Adrenal gland (tissue), 19 donors: ENCODE measurements at places on chromosomes 3 and 15.

GRCh38 chr3:115255197-115255585 lies 108.1 kb upstream of the ZBTB20 start:
- DNase-seq, result no peak

DNA sequence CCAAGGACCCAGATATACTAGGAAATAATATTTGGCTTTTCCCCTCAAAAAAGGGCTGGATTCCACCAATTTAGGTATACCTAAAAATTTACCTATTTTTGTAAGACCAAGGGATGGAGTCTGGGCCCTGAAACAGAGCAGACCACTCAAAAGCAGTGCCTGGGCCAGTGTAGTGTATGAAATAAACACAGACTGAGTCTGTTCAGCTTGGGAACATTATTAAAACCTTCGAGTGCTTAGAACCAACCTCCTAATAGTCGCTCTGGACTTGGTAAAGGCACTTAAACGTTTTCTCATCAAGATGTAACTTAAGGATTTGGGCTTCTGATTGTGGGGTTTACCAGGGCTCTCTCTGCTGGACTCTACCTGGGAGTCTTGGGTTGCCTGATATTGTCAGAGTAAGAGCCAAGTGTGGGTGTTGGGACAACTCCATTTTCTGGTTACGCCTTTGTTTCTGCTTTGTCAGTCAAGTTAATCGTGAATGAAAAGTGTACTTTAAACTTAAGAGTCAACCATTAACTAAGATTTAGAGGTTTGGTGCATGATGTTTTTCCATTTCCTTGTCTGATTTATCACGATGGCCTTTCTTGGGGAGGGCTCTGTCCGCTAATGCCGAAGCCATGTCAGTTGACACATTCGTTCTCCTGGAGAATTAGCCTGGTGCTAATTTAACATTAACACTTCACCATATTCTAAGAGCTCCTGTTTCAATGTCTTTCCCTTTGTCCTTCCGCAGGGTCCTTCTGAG lies 221.0 kb upstream of the TPM1 start:
- no peak for DNase-seq

GRCh38 chr3:187871848-187872247 lies 126.6 kb upstream of the BCL6 start:
- no peak for DNase-seq

DNA sequence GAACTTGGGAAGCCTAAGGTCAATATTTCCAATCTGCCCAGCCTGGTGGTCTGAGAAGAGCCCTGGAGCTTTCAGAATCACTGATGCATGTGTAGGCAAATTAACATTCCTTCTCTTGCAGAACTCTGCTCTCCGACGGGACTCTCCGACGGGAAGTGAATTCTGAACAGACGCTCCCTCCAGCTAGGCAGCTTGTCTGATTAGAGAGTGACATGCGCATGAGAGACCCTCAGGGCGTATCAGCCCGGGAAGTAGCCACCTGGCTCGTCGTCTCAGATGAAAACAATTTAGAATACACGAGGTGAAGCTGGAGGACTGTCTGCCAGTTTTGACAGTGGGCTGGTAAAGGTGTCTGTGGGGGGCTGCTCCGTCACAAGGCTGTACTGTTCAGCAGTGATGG lies 103.1 kb downstream of the DGKG start:
- DNase-seq, result no peak

GRCh38 chr3:4900298-4900697 lies 78.9 kb upstream of the BHLHE40 start:
- no peak for DNase-seq

GRCh38 chr3:12349895-12350811 lies 61.3 kb downstream of the PPARG start:
- DNase-seq, result peak; percentile 75

GRCh38 chr3:187896646-187897045 lies 151.4 kb upstream of the BCL6 start:
- DNase-seq, result no peak

- DNase-seq, result no peak
These were observed 33.9 kb downstream of the OXNAD1 start for GRCh38 chr3:16298891-16299290.

DNA sequence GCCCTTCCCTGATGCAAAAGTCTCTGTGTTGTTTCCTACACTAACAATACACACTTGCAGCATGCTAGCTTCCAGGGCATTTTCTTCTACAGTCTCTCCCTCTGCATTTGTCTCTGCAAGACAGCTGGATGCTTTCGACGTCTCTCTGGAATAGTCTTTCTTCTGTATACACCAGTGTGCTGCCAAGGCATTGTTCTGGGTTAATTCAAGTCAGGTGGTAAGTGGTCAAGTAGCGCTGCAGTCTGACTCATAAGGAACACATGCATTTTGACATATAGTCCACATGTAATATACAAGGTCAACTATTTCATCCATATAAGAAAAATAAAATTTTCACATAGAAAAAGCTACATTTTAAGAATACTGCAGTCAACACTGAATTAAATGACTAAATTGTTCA lies 92.7 kb downstream of the MYLK start:
- no peak for DNase-seq

DNA sequence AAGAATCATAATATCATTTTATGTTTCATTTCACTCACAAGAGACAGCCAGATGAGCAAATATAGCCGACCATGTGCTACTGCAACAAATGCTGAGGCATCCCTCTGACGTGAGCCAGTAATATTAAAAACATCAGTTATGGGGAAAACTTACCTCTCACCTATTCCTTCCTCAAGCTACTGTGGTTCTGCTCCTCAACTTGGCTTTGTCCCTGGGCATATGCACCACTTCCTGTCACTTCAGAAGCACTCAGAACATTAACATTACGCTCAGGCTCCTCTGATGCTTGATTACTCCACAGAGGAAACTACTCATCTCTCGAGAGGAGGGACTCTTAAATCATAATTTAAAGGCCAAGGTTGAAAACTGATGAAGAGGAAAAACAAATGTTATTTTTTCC lies 457.0 kb upstream of the ALCAM start:
- DNase-seq, result peak; percentile 43

DNA sequence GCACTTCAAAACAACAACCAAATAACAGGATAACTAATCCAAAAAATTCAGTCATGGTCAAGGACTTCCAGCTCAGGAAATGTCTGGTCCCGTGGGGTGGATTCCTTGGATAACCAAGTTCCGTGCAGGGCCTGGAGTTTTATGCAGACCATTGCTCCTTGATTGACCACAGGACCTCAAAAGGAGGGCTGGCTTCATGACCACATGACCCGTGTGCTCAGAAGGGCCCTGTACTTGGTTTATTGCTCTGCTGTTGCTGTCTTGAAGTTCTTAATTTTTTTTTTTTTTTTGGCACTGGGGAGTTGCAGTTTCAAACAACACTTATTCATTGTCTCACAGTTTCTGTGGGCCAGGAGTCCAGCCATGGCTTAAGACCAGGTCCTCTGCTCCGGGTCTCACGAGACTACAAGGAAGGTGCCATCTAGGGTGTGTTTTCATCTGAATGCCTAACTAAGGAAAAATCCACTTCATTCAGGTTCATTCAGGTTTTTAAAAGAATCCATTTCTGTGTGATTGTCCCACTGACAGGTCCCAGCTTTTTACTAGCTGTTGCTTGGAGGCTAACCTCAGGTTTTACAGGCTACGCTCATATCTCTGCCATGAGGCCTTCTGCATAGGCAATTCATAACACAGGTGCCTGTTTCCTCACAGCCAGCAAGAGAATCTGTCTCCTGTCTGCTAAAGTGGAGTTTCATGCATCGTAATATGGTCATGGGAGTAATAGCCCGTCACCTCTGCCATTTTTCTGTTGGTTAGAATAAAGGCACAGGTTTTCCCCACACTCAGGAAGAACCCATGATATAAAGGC lies 65.3 kb downstream of the FLNB start:
- peak; percentile 18 for DNase-seq

DNA sequence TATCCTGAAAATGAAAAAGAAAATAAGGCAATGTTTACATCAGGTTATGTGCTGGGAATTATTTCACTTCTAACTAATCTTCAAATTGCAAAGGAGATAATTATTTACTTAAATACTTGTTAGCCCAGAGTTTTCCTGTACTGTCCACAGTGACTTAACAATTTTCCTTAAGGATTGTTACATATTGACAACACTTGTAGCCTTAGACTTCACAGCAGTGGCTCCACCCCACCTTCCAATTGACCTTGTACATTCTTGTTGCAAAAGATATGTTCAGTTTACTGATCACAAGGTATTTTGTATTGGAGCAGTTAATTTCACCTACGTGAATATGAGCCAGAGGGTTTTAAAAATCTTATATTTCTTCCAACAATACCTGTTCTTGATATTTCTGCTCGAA lies 376.9 kb downstream of the CNTN6 start:
- DNase-seq, result no peak

DNA sequence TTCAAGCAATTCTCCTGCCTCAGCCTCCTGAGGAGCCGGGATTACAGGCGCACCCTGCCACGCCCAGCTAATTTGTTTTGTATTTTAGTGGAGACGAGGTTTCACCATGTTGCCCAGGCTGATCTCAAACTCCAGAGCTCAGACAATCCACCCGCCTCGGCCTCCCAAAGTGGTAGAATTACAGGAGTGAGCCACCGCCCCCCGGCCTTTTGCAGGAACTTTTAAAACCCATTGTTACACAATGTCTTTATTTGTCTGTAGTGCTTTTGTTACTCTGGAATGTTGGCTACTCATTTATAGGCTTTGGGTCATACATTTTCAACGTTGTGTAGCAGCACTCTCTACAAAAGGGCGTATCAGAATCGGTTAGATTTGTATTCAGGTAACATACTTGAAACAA lies 499.1 kb downstream of the ROBO2 start:
- DNase-seq, result no peak

DNA sequence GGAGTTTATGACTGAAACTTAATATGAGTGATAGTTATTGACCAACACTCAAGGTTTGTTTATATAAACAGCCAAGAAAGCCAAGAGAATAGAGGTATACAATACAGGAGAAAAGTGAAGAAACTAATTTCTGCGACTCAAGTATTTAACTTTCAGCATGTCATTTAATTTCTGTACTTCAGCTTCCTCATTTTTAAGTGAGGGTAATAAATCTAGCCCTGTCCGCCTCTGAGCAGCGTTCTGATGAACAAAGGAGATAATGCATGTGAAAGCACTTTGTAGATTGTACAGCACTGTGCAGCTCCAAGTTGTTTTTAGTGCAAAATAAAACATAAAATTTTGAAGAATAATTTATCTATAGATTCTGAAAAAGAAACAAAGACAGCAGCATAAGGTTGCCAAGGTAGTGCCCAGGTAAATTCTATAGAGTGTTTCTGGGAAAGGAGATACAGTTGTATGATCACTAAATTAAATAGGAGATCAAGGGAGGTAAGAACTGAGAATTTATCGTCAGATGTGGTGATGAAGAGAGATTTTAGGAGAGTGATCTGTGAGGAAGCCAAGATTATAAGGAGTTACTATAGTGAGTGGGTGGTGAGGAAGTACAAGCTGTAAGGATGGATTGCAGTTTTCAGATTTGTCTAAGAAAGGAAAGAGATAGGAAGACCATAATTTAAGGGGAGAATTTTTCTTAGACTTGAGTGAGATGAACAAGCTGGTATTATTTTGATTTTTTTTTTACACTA lies 71.3 kb downstream of the RASA2 start:
- DNase-seq, result no peak

DNA sequence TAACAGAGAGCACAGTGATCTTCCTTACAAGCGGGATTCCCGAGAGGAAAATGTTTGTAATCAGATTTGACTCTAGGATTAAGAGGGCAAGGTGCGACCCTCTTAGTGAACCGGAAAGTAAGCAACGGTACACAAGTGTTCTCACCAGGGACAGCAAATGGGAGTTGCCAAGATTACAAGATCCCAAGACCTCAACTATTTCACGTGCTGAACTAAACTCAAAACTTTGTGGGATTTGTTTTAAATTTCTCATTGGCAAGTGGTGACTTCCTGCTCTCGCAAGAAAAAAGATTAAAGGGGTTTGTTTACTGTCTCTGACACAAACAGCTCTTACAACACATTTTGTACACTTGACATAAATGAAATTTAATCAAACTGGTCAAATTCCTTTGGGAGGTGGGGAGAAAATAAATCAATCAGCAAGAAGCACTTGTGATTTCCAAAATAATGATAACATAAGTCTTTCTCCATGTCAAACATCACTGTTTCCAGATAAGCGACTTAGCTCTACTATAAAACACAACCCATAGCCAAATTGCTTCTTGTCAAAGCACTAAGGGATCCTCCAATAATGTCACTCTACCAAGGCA lies 2.2 kb upstream of the PGPEP1L start:
- no peak for DNase-seq

DNA sequence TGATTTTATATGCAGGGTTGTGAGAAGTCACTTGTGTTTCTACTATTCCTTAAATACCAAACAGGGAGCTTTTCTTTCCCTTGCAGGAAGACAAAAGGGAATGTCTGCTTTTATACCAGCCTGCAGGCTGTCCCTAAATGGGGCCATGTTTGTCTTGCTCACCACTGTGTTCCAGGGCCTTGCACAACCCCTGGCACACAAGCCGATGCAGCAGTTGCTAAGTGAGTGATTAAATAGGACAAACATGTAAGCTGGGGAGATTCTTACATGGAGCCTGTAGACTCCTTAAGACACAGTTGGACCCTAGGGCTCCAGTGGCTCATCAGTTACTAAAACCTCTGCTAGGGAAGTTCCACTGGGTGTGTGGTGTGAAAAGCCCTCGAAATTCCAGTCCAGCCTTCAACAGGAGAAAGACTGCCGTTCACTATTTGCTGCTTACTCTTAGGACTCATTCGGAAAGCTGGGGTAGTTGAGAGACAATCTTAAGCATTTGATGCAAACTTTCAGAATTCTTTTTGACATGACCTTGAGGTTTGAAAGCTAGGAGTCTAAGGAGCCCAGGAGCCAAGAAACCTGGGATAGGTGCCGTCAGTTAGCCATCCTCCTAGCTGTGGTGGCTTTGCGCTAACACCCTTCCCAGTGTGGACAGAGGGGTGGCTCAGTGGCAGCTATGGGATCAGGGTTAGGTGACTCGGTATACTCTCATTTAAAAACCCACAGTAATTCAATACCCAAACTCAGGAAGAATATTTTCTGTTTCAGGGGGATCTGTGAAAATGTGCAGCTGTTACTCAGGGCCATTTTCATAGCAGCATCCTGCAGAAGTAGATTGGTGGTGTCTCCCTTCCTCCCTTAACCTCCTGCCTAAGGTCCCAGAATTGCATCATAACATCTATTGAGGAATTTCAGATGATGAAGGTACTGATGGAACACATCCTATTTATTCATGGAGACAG lies 39.1 kb downstream of the SYNM start:
- DNase-seq, result no peak

- DNase-seq, result no peak
These were observed 45.1 kb downstream of the PLXNA1 start for GRCh38 chr3:127027811-127028548.

- DNase-seq, result no peak
These were observed 25.9 kb downstream of the MYO9A start for GRCh38 chr15:72092006-72092405.

- no peak for DNase-seq
These were observed 30.3 kb downstream of the HCLS1 start for GRCh38 chr3:121630355-121630754.

- DNase-seq, result no peak
These were observed 826.4 kb downstream of the TUSC7 start for GRCh38 chr3:117536006-117536405.
